GM12892 (cell line): ENCODE measurements at places on chromosomes 12 and 14.

GRCh38 chr14:52032204-52032801 lies 36.6 kb downstream of the NID2 start:
- DNase-seq = no peak

DNA sequence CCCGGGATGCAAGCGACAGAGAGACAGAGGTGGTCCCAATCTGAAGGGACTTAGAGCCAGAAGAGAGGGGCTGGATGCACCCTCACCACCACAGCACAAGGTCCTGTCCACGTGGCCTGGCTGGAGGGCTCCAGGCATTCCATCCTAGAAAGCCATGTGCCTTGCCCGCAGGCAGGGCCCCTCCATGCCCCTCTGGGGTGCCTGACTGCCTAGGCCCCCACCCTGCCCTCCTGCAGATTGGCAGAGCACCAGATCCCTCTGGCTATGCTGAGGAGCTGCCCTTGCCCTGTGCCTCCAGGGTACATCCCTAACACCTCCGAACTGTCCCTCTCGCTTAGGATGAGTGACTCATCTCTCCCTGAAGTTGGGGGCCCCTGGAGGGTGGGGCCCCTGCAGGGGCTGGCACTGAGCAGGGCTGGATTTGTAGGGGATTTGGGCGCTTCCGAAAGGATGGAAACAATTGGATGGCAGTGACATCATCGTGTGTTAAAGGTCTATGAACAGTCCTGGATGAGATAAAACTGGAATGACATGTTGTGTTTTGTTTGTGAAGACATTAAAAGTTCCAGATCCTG lies 50.9 kb downstream of the CHGA start:
- no peak for DNase-seq

DNA sequence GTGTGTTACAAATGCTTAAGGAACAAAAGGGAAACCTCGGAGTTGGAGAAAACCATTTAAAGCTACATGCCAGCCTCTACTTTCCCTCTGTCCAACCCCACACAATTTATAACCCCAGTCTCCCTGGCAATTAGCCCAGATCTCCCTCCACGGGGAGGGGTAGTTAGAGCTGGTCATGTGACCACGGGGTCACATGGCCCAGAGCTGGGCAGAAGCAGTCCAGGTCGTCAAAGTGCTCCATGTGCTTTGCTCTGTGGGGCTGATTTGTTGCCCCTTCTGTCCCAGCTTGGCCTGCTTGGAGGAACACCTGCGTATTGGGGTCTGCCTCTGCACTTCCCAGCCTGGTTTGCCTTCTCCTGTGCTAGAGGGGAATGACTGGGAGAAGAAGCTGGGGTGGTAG lies 219.1 kb downstream of the RBM19 start:
- no peak for DNase-seq

- no peak for DNase-seq
Measured at GRCh38 chr12:118783703-118784102, 197.6 kb upstream of the SRRM4 start.

DNA sequence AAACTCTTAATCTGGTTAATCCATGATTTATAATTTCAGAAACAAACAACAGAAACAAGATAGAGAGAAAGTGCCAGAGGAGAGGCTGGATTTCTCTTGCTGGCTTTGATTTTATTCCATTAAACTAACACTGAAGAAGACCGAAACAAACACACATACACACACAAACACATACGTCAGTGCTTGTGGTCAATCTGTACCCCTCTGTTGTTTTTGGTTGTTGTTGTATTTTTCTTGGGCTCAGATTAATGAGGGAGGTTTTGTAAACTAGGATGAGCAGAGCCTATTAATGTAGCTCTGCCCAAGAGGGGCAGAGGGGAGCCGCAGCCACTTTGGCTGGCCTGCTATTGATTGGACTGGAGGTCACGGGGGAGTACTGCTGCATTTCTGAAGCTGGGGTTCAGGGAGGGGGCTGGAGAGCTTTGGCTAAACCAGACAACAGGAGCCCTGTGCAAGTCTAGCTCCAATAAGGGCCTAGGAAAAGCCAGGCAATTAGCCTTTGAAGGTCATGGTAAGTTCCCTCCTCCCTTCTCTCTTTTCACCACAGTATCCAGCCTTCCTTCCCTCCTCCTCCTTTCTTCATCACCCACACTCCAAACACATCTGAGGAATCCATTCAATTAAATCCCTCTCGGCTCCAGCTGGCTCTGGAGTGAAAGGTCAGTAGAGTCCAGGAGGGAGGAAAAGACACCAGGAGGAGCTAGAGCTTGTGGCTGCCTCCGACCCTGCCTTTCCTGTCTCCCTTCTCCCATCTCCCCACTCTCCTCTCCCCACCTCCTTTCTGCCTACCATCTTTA lies 344.1 kb upstream of the LMO3 start:
- DNase-seq = no peak

DNA sequence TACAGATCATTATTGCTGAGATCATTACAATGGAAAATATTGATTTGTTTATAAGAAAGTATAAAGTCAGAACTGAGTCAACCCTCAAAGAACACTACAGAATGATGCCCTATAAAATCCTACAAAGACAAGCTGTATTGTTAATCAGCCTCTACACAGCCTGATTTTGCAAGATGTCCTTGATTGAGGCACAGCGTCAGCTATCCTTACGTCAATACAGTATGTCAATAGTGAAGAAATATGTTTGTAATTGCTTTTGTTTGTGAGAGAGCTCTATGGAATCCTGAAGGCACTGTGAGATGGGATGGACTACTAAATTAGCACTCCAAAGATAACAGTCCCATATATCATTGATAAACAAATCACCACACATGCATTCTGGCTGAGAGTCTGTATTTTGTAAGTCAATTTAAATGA lies 70.7 kb downstream of the RASSF9 start:
- DNase-seq = no peak

DNA sequence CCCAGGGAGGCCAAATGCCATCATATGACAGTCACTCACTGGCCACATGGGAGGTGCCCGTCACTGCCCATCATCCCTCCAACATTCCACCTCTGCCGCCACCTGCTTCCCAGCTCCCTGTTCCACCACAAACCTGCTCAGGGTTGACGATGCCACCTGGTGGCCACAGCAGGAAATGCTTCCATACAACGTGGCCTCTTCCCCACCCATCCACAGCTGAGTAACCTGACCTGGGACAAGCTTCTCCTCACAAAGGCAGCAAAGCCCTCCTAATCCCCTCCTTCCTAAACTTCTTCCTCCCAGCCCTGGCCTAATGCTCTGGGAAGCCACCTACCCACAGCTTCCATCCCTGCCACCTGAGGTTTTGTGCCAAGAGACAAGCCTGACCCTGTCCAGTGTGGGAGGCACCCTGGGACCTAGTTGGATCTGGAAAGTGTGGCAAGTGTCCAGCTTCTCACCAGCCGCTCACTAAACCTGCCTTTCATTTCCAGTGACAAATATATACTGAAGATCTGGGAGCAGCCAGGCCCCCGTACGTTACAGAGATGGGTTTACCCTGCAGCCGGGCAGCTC lies 4.3 kb downstream of the DEGS2 start:
- no peak for DNase-seq

DNA sequence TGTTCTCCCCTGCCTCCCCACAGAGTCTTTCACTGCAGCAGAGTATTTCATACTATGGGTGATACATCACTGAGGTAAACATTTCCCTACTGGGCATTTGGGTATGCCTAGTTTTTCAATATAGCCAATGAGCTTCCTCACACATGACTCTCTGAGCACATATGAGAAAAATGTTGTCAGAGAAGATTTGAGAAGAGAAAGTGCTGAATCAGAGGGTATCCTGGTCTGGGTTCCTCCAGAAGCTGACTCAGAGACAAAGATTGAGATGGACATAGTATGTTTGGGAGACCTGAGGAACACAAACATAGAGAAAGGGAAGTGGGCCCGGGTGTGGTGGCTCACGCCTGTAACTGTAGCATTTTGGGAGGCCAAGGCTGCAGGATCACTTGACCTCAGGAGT lies 12.6 kb downstream of the SLC8B1 start:
- no peak for DNase-seq

- DNase-seq = no peak
Measured at GRCh38 chr14:39722547-39723273, 290.5 kb upstream of the FBXO33 start.

DNA sequence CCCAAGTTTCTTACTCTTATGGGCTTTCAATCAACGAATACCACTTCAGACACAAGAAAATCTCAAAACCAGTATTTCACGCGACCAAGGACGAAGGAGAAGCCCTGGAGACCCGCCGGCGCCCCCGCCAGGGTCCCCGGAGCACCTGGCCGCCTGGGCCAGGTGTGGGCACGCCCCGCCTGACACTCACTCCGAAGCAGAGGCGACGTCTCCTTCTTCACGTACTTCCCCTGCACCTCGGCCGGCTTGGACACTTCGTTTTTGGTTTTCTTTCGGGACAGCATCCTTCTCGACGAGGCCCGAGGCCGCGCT lies 466 bp downstream of the SAV1 start:
- peak; percentile 19 for DNase-seq

DNA sequence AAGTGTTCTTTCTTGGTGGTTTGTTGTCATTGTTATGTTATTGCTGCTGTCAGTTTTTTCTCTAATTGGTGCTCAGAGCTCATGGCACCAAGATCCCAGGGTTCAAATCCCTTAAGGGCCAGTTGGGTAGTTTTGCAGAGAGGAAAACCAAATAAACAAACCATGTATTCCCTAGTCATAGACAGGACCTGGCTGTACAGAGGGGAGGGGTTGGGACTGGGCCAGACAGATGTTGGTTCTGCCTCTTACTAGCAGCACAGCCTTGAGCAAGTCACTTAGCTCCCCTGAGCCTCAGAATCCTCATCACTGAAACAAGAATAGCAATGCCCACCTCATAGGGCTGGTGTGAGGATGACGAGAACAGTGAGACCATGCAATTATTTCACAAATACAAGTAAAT lies 53.4 kb downstream of the LTBP2 start:
- no peak for DNase-seq

DNA sequence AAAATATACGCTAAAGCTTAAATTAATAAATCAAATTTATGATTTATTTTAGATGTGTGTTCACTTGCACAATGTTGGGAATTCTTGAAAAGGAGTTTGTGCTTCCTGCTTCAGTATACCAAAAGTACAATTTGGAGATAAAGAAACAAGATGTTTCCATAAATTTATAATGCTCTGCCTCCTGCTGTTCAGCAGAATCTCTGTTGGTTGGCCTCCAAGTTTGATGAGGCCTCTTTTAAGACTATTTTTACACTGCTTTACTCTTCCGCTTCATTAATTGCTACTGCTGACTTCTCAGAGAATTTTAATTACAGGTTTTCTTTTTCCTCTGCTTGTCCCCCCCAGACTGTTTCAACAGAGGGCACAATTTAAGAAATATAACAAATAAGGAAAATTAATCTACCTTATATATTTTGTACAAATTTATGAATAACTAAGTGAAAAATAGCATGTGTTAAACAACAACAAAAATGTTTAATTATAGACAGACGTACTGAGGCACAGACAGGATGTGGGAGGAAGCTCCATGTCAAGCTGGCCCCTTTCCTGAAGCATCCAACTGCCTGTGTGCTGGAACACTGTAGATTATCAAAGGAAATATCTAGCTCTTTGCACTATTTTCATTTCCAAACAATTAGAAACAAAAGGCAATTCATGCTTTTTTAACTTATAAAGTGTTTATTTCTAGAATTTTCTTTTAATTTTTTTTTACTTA lies 83.9 kb downstream of the PIK3C2G start:
- DNase-seq = no peak

- peak; percentile 8 for DNase-seq
Measured at GRCh38 chr12:68932128-68932960, 627 bp downstream of the CPM start.

DNA sequence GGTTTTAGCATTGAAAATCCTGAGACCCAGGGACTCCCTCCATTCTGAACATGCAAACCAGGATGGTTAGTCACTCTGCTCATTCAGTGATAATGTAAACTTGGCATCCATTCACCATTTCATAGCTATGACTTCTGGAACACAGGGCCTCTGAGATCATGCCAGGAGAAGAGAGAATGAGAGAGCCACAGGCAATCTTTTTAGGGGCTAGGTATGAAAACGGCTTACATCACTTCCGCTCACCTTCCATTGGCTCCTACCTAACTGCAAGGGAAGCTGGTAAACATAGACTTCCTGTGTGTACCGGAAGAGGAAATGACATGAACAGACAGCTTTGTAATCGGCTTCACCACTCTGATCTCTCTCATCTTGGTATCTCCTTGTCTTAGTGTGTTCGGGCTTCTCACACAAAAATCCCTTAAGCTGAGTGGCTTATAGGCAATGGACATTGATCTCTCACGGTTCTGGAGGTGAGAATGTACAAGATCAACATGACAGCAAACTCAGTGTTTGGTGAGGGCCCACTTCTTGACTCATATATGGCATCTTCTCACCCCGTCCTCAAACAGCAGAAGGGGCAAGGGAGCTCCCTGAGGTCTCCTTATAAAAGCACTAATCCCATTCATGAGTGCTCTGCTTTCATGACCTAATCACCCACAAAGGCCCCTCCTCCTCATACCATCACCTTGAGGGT lies 465.9 kb upstream of the TBX3 start:
- DNase-seq = no peak

DNA sequence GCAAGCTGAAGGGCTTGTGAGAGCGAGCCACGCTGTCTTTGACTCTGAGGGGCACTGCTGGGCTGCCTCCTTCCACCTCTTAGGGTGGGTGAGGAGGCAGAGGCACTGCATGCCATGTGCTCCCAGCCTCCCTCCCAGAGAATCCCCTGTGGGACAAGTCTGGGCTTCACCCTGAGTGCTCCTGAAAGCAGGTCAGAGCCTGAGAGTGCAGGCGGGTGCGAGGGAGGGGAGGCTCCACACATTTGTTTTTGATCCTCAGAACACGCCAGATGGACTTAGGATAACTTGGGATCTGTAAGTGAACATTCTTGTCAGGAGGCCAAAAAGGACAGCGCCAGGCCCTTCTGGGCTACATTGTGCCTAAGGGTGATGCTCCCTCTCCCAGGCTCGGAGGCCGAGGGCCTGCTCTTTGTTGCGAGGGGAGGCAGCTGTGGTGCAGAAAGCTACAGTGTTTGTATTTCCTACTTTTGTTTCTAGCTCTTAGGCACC lies 155.4 kb downstream of the TMX1 start:
- no peak for DNase-seq

- DNase-seq = no peak
Measured at GRCh38 chr12:57958061-57958657, 16.8 kb downstream of the ATP23 start.

- DNase-seq = no peak
Measured at GRCh38 chr12:42010715-42011114, 134.0 kb downstream of the GXYLT1 start.

GRCh38 chr12:98750511-98750910 lies 105.4 kb downstream of the APAF1 start:
- DNase-seq = no peak

DNA sequence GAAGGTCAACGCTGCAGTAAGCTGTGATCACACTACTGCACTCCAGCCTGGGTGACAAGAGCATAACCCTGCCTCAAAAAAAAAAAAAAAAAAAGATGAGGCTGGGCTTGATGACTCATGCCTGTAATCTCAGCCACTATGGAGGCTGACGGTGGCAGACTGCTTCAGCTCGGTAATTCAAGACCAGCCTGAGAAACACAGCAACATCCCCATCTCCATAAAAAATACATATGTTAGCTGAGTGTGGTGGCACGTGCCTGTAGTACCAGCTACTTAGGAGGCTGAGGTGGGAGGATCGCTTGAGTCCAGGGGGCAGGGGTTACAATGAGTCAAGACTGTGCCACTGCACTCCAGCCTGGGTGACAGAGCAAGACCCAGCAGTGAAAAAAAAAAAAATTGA lies 50.4 kb downstream of the GXYLT1 start:
- DNase-seq = no peak
